ENCODE measurements at places on chromosomes 2 and 18. TPM values are rescaled to one million over a fixed set of nuclear protein-coding genes. Genes with fewer than 3 reads are reported as not detected.

DNA sequence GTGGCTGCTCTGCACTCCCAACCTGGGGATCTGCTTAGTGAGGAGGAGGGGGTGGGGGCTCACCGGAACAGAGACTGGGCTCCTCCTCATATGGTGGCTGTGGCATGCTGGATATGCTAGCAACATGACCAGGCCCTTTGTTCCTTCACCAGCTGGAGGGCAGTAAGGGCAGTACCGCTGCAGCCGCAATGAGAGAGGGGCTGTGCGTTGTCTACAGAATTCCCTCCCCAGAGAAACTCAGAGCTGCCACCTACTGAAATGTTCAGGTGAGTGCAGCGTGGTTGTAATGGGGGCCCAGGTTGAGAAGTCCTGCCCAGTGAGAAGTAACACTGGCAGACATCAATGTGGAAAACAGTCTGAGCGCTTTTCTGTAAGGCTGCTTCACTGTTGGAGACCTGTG lies 1211.9 kb upstream of the NXPH2 start:
- no peak for DNase-seq

DNA sequence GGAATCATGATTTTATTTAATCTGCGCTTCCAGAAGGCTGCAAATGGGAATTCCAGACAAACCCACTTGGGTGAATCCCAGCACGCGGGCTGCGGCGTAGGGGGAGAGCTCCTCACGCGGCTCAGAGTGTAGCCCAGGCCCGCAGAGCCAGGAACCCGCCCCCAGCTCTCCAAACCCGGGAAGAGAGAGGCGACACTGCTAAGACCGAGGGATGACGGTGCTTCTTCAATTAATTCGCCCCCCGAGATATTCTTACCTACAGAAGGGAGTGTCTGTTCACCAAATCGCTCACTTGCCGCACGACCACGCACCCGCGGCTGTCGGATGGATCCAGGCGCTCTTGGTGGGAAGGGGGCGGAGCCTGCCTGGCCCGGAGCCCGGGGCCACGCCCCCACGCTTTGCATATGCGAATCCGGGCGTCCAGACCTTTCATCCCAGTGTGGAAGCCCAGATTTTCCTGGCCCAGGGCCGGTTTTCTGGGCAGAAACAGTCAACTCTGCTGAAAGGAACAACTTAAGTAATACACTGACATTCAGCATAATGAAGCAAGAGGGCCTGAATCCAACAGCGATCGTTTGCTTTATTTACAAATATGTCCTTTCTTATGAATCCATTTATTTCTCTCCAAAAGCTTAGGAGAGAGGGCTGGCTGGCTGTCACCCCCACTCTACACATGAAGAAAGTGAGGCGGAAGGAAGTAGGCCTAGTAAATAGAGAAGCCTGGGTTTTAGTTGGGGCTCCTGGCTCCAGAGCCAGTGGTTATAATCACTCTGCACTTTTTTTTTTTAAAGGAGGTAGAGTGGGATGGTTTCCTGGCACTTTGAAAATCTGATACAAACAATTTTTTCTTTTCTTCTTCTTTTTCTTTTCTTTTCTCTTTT lies at the start of gene SLC19A3:
TSS of gene SLC19A3 (minus strand) at position 342 of the 881 bp plus-strand sequence. CDS start 15,710 bp downstream, outside the sequence.
- DNase-seq, result no peak

GRCh38 chr2:68772109-68772508 lies 37.5 kb downstream of the ARHGAP25 start:
- DNase-seq, result no peak

- DNase-seq, result no peak
Measured at GRCh38 chr18:79923896-79924585, 27.4 kb downstream of the SLC66A2 start.

- DNase-seq, result no peak
Measured at GRCh38 chr2:1459727-1460126, 46.5 kb downstream of the TPO start.

DNA sequence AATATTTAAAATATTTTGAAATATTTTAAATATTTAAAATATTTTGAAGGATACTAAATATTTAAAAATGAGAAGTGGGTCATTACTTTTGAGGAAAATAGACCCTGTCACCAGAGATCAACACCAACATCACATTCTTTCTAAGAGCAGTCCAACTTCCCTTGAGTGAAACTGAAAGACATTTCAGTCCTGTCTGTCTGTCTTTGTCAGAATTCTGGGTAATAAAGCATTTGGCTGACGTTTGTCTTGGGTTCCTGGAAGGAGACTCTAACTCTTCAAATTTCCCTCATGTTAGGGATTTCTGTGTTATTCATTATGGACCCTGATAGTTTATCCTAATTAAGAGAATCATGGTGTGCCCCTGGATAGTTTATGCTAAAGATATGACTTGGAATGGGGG lies 32.8 kb downstream of the TTC21B start:
- DNase-seq, result no peak

The SCYGR4 gene
- not detected for polyA plus RNA-seq

The CLEC4F gene
- polyA plus RNA-seq, result not detected

The WDCP gene
- 12.8 TPM for polyA plus RNA-seq

The ANKRD36C gene
- polyA plus RNA-seq, result 4.5 TPM

The BUB1 gene
- 23.9 TPM for polyA plus RNA-seq

All from BJ (cell line).